ENCODE measurements at places on chromosomes 11 and 22.

GRCh38 chr11:17805873-17806272 lies 71.3 kb downstream of the KCNC1 start:
- DNase-seq, result no peak

- DNase-seq, result no peak
Measured at GRCh38 chr22:43743929-43744643, 68.0 kb downstream of the EFCAB6 start.

DNA sequence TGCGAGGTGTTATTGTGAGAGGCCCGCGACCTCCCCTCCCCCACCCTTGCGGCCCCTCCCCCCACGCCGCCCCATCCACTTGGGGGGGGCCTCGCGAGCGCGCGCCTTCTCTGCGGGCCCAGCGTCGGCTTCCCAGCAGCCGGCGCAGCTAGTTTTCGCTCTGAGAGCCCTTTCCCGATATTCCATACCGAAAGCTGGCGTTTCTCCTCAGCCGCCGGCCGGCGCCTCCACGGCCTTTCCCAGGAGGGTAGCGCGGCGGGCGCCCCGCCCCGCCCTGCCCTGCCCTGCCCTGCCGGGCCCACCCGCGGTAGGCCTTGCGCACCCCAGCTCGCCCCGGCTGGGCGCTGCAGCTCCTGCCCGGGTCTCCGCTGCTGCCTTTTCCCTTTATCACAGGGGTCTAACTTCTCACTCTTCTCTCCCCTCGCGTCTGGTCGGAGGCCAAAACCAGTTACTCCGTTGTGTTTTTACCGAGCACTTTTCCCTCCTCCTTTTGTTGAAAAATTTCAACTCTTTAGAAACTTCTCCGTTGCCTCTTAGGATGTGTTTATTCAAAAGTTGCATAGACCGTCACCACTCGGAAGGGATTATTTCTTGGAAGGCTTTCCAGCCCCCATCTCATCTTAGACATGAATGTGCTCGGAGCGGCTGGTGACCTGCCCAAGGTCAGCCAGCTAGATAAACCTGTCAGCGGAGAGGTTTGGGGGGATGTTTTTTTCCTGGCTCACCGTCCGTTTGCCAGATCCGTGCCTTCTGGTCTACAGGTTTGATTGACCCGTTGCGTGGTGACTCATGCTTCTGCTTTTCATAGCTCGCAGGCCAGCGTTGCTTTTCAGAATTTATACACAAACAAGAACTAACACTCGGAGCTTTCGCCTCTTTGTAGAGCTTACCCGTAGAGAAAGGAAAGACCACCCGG lies 648 bp downstream of the PAFAH1B2 start:
- DNase-seq, result no peak

- no peak for DNase-seq
Measured at GRCh38 chr22:39144101-39144767, 8.2 kb downstream of the CBX7 start.

DNA sequence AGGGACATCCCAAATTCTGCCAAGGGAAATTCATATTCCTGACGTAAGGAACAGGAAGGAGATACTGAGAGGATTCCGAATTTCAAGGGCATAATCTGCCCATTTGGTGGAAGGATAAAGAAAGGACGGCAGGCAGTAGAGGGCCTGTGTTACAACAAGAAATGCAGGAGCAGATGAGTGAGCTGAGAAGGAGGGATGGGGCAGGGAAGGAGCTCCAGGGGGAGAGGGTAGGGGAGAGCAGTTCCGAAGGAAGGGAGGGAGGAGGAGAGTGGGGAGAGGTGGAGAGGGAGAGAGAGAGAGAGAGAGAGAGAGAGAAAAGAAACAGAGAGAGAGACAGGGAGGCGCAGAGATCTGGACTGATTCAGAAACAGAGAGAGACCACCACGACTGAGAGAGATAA lies 843 bp downstream of the OPCML start:
- no peak for DNase-seq
